ENCODE measurements at places on chromosomes 3 and 15.

DNA sequence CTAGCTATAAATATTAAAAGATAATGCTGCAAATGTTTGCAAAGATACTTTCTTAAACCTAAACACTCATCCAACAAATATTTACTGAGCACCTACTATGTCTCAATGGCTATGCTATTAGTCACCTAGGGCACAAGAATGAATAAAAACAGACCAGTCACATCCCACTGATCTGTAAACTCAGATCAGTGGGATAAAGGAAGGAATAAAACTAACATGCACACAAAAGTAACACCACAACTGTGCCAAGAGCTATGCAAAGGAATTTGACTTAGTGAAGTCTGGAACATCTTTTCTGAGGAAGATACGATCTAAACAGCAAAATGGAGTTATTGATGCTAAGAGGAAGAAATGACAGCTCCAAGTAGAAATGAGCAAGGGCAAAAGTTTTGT lies 56.6 kb downstream of the CBLB start:
- DNase-seq = no peak

DNA sequence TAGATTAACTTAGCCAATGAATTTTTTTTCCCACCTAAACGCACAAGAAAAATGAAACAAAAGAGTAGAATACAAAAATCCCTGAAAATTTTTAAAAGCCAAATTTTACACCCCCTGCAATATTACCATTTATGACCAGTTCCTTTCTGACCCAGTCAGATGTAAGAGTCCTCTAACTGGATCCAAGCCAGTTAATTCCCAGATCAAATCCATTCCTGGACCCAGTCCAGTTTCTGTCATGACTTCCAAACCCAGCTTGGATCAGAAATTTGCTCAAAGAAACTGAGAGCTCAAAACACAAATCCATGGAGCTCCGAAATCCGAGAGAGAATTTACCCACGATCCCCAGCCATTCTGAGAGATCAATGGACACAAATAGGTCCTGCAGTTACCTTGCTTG lies 17.0 kb upstream of the ALDH1L1 start:
- DNase-seq = no peak

GRCh38 chr3:13932578-13933295 lies 52.9 kb upstream of the WNT7A start:
- DNase-seq = no peak

DNA sequence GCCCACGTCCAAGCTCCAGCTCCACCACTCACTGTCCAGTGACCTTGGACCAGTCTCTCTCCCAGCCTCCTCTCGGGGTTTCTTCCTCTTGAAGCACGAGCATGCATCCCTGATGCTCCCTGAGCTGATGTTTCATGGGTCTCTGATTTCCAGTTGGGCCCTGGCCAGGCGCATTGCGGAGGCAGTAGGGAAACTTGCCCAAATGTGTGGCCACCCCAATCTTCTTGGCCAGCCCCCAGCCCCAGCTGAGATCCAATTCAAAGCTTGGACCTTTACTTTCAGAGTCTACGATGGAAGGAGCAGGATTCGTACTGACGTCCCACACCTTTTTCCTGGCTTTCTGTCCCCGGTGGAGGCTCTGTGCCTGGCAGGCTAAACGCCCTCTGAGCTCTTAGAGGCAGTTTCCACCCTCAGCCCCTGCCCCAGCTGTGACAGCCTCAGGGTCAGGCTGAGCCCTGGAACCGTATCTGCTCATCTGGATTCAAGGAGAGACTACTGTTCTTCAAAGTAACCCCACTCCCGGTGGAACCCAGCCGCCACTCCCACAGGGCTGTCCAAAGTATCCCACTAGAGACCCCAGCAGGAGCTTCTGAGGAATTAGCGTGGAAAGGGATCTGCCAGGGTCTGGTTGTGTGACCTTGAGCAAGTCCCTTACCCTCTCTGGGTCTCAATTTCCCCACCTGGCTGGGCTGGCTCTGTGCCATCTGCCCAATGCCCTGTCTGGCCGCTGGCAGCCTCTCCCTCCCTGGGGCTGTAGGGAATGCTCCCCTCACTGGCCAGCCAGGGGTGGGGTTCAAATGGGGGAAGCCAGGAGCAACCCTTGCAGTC lies 37.4 kb downstream of the CPN2 start:
- no peak for DNase-seq

DNA sequence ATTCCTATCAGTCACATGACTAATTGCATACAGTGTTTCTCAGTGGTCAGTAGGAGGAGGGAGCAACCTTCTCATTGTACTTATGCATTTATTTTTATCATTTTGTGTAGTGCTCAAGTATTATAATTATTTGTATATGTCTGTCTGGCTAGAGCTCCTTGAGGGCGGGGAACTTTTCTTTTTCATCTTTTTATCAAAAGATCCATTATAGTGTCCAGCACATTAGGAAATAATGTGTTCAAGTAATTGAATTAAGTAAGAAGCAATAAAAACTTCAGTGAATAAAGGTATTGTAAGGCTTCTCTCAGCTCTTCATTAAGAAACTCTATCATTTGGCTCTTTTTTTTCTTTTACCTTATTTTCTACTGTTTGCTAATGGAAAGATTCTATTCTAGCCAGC lies 18.8 kb downstream of the FGF7 start:
- no peak for DNase-seq

DNA sequence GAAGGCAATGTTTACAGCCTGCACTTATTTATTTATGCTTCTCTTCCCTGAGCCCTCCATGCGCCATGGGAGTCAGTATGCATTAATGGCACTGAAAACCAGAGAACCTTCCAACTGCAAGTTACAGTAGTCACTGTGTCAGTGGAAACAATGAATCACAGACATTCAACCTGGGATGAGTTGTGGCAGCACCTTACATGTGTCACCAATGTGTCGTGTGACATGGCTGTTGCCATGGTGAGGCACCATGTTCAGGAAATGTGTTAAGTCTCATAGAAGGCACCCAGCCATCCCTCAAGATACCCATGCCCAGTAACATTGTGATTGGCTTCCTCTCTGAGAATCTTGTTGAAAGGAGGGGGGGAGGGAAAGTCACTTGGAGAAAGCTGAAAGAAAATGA lies 105.0 kb downstream of the FOXP1 start:
- DNase-seq = peak; percentile 64

GRCh38 chr3:171906951-171907676 lies 64.0 kb downstream of the TMEM212 start:
- no peak for DNase-seq

DNA sequence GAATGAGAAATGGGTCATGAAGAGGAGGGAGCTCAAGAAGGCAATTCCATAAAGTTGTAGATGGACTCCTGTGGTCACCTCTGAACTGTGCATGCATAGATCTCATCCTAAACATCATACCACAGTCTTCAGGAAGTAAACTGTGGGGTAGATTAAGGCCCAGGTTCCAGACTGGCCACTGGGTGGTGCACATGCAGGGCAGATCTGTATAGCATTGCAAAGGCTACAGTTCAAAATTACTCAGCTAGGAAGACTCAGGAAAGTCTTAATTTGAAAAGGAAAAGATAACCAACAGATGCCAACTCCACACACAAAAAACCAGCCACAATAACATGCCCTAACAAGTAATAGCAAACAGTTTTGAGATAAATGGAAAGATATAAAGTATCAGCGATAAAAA lies 20.3 kb downstream of the KY start:
- DNase-seq = no peak

DNA sequence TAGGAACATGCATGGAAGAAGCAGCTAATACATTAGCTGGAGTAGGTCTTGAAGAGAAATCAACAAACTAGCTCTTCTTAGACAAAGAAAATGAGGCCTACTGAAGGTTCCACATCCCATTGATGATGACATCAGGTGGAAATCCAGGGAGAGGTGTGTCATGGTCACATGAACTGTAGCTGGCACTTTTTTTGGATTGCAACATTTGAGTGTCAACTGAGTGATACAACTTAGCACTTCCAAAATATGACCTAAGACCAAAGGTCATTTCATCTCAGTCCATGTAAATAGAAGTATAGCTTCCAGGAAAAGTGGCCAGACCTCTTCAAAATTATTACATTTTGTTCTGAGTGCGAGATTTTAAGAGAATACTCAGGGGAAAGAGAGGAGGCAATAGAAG lies 117.2 kb upstream of the MEIS2 start:
- no peak for DNase-seq

DNA sequence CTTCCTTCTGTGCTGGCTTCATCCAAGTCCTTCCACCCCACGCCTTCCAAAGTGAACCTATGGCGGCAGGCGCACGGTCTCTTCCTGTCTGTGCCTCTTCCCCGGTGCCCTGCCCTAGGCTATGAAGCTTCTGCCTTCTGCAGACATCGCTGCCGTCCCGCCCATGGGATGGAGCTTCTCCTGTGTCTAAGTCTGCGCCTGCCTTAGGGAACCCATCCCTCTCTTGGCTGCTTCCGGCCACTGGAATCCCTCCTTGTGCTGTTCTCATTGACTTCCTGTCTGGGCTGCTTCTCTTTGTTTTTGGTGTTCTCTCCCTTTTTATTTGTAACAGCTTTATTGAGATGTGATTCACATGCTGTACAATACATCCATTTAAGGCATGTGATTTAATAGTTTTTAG lies 17.2 kb downstream of the CHCHD6 start:
- DNase-seq = no peak

- DNase-seq = no peak
Observed at GRCh38 chr3:13850161-13850945, 29.5 kb downstream of the WNT7A start.
